Naive thymus-derived CD8-positive, alpha-beta T cell (primary cell): ENCODE measurements at places on chromosomes 1 and 21.

GRCh38 chr1:243345205-243345604 is 89.4 kb downstream of the SDCCAG8 start:
- no peaks in the 10 kb centered on the region for H3K4me1 ChIP-seq
- H3K36me3 ChIP-seq: peaks cover 3% of the 10 kb centered on the region
- no peak for DNase-seq

- H3K4me1 ChIP-seq: no peaks in the 10 kb centered on the region
- no peak overlapping the region for H3K27ac ChIP-seq
- DNase-seq: no peak
- H3K4me3 ChIP-seq: no peak overlapping the region
- H3K36me3 ChIP-seq: no peaks in the 10 kb centered on the region
These were observed 301.1 kb downstream of the MATN1 start for GRCh38 chr1:30422251-30422650.

- H3K27ac ChIP-seq: peak overlapping the region; percentile 41
- no peak for DNase-seq
- H3K4me1 ChIP-seq: peaks cover 38% of the 10 kb centered on the region
- no peaks in the 10 kb centered on the region for H3K27me3 ChIP-seq
- peaks cover 5% of the 10 kb centered on the region for H3K36me3 ChIP-seq
These were observed 40.9 kb downstream of the AGPAT3 start for GRCh38 chr21:43905726-43906455.

- H3K4me3 ChIP-seq: no peak overlapping the region
- no peaks in the 10 kb centered on the region for H3K36me3 ChIP-seq
- no peak overlapping the region for H3K27ac ChIP-seq
- peaks cover 4% of the 10 kb centered on the region for H3K4me1 ChIP-seq
These were observed 27.4 kb upstream of the TENT5C start for GRCh38 chr1:117578466-117578865.

DNA sequence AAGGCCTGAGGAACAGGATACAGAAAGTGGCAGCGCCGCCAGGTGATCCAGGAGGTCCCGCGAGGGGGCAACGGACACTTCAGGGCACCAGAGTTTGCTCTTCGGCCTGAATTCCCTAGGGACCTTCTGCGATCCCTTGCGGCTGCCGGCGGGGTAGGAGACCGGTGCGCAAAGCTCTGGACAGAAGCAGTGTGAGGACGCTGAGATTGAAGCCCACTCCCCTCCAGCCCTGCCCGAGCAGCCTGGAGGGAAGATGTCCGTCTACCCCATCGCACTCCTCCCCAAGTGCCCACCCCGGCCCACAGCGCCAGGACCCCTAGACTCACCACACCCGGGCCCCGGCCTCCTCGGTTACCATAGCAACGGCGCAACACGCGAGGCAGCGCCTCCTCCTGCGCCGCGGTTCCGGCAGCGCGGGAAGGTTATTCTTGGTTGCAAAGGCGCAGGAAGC is at the start of gene ANKRD45:
ANKRD45 (minus strand) TSS at position 361 of the 451 bp plus-strand sequence. CDS start 10,433 bp downstream, outside the sequence.
- peaks cover 37% of the 10 kb centered on the region for H3K27me3 ChIP-seq
- DNase-seq: peak; percentile 34
- no peak within 1 kb of the TSS for H3K27ac ChIP-seq
- H3K36me3 ChIP-seq: no peaks in the 10 kb centered on the region
- H3K4me1 ChIP-seq: peaks cover 10% of the 10 kb centered on the region
